Uterus (tissue), 4 donors: ENCODE measurements at places on chromosomes 12 and 14. TPM values are rescaled to one million over a fixed set of nuclear protein-coding genes. Genes with fewer than 3 reads are reported as not detected.

Gene DPY19L2
- 79.7 TPM for total RNA-seq

Gene NANOG
- not detected for total RNA-seq

Gene PSMB5
- 79.2 TPM for total RNA-seq

Gene RFX4
- total RNA-seq: not detected

Gene BDKRB2
- total RNA-seq: 34.6 TPM

Gene FAM181A
- total RNA-seq: not detected

Gene JPH4
- 32.3 TPM for total RNA-seq

Gene CNTN1
- total RNA-seq: 6.1 TPM

Gene RPL10L
- not detected for total RNA-seq

Gene PTHLH
- 2.4 TPM for total RNA-seq

Gene TTC9
- total RNA-seq: 1.2 TPM
